ENCODE measurements at places on chromosomes 2 and 18.

GRCh38 chr2:236691799-236692167, 122.2 kb downstream of the ACKR3 start:
- DNase-seq = no peak

DNA sequence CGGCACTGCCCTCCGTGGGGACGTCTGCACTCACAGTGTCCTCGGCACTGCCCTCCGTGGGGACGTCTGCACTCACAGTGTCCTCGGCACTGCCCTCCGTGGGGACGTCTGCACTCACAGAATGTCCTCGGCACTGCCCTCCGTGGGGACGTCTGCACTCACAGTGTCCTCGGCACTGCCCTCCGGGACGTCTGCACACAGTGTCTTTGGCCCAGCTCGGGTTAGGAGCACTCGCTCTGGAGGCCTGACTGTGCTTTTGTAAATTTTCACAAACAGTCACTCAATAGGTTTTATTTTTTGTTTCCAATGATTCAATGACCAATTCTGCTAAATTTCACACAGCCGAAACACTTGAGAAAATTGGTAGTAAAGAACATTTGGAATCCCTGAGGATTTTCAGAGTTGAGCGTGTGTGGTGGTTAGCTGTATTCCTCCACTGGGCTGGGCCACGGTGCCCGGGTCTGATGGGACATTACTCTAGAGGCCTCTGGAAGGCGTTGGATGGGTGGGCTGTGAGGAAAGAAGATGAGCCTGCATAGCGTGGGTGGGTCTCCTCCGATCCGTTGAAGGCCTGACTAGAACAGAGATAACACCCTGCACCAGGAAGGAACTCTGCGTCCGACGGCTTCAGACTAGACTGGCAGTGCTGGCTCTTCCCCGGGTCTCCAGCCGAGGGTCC, 134.8 kb downstream of the RTP5 start:
- DNase-seq = no peak

GRCh38 chr2:173001664-173002604, 73.7 kb upstream of the MAP3K20 start:
- no peak for DNase-seq

DNA sequence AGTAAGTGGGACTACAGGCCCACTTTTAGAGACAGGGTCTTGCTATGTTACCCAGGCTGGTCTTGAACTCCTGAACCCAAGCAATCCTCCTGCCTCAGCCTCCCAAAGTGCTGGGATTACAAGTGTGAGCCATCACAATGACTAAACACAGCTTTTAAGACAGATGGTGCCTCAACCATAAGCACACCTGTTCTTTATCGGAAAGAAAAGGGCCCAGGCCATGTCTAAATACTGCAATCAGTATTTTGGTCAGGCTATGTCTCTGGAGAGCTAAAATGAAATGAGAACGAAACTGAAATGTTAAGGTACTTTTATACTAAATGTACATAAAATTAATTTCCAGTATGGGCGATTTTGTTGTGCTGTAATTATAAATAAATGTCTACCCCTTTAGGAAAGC, 69.5 kb upstream of the SPTBN1 start:
- no peak for DNase-seq

DNA sequence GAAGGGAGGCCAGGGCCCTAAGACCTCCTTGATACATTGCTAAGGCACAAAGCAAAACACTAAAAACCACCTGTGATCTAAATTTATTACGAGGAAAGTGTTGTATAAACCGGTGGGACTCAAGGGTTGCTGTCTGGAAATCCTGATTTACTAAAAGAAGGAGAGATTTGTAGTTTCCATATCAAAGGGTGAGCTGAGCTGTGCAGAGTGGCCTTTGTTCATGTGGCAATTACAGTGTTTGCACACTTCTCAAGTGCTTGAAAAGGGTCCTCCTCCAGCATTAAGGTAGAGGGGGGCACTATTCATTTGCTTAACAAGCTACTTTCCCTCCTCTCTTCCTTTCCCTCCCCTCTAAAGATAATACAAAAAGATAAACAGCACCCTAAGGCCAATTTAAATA, 30.5 kb upstream of the ITGA4 start:
- no peak for DNase-seq

GRCh38 chr2:134224005-134224404, 29.9 kb upstream of the MGAT5 start:
- no peak for DNase-seq

- DNase-seq = peak; percentile 40
These were observed at the start of gene ASAP2 for GRCh38 chr2:9205963-9206948. Gene ASAP2 (plus strand): TSS chr2:9206812. CDS start chr2:9207105, 293 bp downstream.

DNA sequence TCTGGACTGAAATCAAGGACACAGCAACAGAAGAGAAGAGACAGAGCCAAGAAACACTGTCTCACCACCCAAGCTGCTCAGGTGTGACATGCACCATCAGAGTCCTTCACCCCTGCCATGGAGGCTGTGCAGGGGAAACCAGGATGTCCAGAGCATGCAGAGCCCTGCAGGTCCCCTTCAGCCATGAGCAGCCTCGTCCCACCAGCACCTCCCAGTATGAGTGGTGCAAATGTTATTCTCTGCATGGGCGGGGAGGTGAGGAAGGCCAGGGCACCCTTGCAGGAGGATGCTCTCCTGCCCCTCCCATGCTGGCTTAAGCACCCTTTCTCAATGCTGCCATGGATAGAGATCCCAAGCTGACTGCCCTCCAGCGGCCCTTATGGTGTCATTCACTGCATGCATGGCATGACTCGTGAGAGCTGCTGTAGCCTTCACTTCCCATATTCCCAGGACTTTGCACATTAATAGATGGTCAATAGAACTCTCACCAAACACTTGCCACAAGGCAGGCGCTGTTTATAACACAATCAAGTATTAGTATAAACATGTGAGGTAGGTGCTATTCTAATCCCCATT, 171.0 kb downstream of the ANAPC1 start:
- DNase-seq = peak; percentile 1

- no peak for DNase-seq
These were observed 81.3 kb upstream of the DLGAP1 start for GRCh38 chr18:4536447-4536846.

GRCh38 chr2:70964596-70965386, 13.6 kb upstream of the ANKRD53 start:
- peak; percentile 72 for DNase-seq

DNA sequence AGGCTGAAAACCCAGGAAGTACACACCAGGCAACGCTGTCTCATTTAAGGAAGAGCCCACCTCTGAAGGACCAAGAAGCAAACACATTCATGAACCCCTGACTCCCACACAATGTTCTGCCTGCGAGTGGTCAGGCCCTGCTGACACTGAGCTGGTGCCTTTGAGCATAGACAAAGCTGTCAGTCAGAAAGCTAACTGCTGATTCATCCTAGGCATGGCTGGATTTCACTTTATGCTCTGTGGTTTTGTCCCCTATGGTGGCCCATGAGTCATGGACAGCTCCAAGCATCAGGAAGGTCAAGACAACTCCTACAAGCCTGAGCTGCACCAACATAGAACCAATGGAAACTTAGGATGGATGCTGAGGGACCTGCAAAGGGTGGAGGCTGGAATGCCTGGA, 78.9 kb downstream of the UXS1 start:
- DNase-seq = no peak

DNA sequence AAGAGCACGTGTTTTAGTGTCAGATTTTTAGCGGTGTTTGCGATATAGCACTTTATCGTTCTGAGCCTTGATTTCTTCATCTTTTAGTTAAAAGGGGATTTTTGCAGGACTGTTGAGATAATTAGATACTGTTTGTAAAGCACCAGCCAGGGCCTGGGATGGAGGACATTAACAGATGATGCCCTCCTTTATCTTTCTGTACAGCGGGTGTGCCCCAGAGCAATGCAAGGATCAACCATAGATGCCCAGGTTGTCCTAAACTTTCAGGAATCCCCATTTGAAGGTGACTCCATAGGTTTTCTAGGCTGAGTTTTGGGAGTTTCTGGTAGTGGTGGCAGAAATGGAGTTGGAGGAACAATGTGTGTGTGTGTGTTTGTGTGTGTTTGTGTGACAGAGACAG, 97.0 kb upstream of the SPRED2 start:
- no peak for DNase-seq

GRCh38 chr2:98479959-98480524, 35.4 kb downstream of the INPP4A start:
- no peak for DNase-seq

DNA sequence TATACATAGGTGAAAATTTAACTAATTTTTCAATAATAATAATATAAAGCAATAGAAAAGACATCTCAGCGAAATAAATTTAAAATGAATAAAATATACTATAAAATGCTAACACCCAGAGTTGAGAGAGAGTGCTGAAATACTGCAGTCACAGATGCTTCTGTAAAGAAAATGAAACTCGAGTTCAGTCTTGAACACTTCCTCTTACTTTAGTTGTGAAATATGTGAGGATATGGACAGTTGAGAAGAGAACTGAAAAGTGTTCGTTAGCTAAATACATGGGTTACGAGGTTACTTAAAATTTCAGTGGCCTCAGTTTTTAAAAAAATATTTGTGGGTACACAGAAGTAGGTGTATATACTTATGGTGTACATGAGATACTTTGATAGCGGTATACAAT, 106.8 kb downstream of the DNAH7 start:
- no peak for DNase-seq

DNA sequence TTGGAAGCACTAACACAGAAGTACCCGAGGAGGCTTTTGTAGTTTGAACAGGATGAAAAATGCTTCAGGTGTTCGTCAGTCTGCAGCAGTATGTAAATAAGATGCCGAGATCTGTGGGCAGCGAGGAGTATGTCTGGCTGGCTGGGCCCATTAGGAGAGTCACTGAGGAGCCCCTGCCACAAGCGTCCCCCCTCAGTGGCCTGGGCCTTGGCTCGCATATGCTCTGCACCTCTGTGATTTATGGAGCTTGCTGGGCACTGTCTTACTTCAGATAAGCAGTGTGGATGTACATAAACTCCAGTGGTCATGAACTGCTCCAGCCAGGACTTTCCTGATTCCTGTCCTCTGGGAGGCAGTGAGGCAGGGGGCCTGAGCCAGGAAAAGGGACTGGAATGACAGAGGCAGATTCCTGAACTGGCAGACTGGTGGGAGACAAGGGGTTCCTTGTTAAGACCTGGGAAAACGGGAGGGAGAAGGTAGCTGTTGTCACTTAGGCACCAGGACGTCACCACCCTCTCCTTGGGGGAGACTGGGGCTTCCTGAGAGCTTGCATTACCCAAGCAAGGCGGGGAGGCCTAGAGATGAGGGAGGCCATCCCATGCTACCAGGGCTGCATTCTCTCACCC, 46.0 kb downstream of the CELF4 start:
- no peak for DNase-seq

DNA sequence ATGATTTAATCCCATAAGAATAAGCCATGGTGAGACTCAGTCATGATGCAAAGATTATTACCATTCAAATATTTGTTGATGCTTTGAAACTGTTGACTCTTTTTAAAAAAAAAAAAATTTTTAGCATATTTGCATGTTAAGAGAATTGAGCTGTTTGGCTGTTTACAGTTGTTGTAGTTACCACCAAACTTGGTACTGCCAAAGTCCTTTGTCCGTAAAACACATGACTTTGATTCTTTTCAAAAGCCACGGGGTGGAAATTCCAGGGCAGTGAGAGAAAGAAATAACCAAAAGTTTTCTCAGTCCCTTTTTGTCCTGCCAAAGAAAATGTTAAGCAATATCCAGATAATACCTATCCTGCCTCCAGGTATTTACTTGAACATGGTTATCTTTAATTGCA, 474.8 kb downstream of the METTL4 start:
- DNase-seq = no peak

DNA sequence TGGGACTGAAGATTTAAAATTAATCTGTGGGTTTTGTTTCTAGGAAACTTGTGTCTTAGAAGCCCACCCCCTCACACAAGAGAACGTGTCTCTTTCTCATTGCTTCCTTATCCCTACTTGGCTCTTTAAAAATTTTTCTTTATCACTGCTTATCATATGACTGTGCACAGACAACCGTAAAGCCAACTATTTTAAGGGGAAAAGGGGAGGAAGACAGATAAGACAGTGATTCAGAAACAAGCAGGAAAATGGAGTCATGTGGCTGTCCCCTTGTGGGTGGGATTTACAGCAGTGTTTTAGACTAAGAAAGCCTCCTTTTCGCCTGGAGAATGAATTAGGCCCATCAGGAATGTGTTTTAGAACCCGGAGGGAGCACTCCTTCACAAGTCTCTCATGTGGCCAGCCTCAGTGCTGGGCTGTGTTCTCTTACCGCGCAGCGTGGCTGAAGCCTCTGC, 17.6 kb downstream of the PRKCE start:
- DNase-seq = no peak

- no peak for DNase-seq
These were observed 11.2 kb upstream of the NFE2L2 start for GRCh38 chr2:177275743-177276055.

DNA sequence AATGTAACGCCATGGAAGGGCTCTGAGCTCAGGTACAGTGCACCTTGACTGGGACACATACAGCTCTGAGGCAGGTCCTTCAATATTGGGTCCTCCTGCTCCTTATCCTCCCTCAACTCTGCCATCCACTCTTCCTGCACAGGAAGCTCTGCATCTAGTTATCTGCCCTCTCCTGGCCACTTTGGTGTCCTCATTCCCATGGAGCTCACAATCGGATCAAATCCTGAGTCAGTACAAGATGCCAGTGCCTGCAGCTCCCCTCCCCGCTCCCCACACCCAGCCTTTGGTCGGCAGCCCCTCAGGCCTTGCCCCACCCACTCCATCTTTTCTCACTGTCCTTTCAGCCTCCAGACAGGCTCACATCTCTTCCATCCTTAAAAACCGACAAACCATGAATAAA, 58.0 kb downstream of the LRRFIP1 start:
- DNase-seq = no peak

- no peak for DNase-seq
These were observed 45.1 kb downstream of the C1QL2 start for GRCh38 chr2:119113489-119113770.

GRCh38 chr2:51866361-51866760, 834.4 kb upstream of the NRXN1 start:
- DNase-seq = no peak

GRCh38 chr2:24742730-24743129, 50.5 kb downstream of the PTRHD1 start:
- DNase-seq = no peak

- no peak for DNase-seq
These were observed 105.2 kb upstream of the ID2 start for GRCh38 chr2:8576525-8577167.

DNA sequence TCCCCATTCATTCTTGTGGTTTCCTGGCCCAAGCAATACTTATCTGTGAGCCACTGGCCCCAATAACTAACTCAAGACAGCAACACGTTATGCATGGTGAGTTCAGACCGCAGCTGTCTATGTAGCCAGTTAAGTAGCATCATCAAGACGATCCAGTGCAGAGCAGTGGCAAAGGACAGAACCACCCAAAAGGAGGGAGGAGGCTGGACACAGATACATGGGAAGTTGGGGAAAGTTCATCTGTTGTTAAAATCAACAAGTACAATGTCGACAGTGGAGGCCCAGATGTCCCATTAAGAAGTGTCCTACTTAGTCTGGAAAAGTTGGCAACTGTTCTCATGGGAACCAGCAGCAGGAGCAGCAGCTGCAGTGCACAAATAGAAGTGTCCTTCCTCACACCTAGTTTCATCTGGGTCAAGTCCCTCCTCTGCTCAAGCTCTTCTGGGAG, 106.9 kb upstream of the THOC1 start:
- no peak for DNase-seq

- DNase-seq = no peak
These were observed 65.3 kb upstream of the CCDC85A start for GRCh38 chr2:56118474-56118873.

Measured in activated T-helper 2 cell treated with anti-CD3 and anti-CD28 coated beads, Interferon-gamma antibody, Interleukin-2, Interleukin-4, amounts not matched to agents 10 μg/mL and 5 μg/mL and 100 μg/mL, durations not matched to agents 14 hours and 24 hours and 36 hours (primary cell).